ENCODE measurements at places on chromosomes 1 and 21. TPM values are rescaled to one million over a fixed set of nuclear protein-coding genes. Genes with fewer than 3 reads are reported as not detected.

The RNU1-3 gene
- under 0.01 TPM for total RNA-seq

The IL22RA1 gene
- not detected for total RNA-seq

The AADACL3 gene
- not detected for total RNA-seq

The AGBL4 gene
- total RNA-seq = not detected

The GJA4 gene
- total RNA-seq = 0.58 TPM

The MAP1LC3C gene
- total RNA-seq = 0.28 TPM

The FBXO2 gene
- 0.19 TPM for total RNA-seq

The ANP32E gene
- total RNA-seq = 30.2 TPM

The ASCL5 gene
- total RNA-seq = under 0.01 TPM

The ANKRD35 gene
- 0.85 TPM for total RNA-seq

The SLC30A10 gene
- not detected for total RNA-seq

The CORT gene
- not detected for total RNA-seq

The SLC6A17 gene
- 0.28 TPM for total RNA-seq

The UMODL1 gene
- under 0.01 TPM for total RNA-seq

The IGSF8 gene
- total RNA-seq = 14.8 TPM

The CFAP141 gene
- total RNA-seq = not detected

The FAM151A gene
- total RNA-seq = not detected

The SPATA6 gene
- total RNA-seq = 2.1 TPM

The OR2T35 gene
- total RNA-seq = not detected

The PRDM2 gene
- total RNA-seq = 5.4 TPM

The SKI gene
- 19.7 TPM for total RNA-seq

The ELAPOR1 gene
- total RNA-seq = 0.28 TPM

The C1orf115 gene
- total RNA-seq = 0.58 TPM

The CEP170 gene
- 114 TPM for total RNA-seq

The HTR1D gene
- total RNA-seq = not detected

The CDA gene
- not detected for total RNA-seq

The NPR1 gene
- total RNA-seq = 0.85 TPM

The OR2M3 gene
- not detected for total RNA-seq

The TSPEAR gene
- not detected for total RNA-seq

The CFHR5 gene
- total RNA-seq = not detected
